Renal pelvis (tissue), 12 donors: ENCODE measurements at places on chromosomes 3 and 15.

- no peak for DNase-seq
Observed at GRCh38 chr3:120421926-120422325, 28.9 kb downstream of the FSTL1 start.

GRCh38 chr3:182323126-182323700, 470.1 kb upstream of the ATP11B start:
- DNase-seq: no peak

- no peak for DNase-seq
Observed at GRCh38 chr3:194879991-194880939, 194.6 kb downstream of the FAM43A start.

- DNase-seq: no peak
Observed at GRCh38 chr3:113600418-113601182, 68.2 kb downstream of the SIDT1 start.
